Smooth muscle cell of the coronary artery (primary cell): ENCODE measurements at places on chromosomes 7 and 10. TPM values are rescaled to one million over a fixed set of nuclear protein-coding genes. Genes with fewer than 3 reads are reported as not detected.

VWC2 gene
- not detected in 2 replicates for total RNA-seq

GRM3 gene
- not detected in 2 replicates for total RNA-seq

NPFFR1 gene
- not detected in 2 replicates for total RNA-seq

HHEX gene
- under 0.01 and 7.7 TPM in 2 replicates for total RNA-seq

ZCCHC24 gene
- 16.7 and 17.6 TPM in 2 replicates for total RNA-seq

MSMB gene
- total RNA-seq: not detected in 2 replicates

CNNM2 gene
- total RNA-seq: 14.6 and 15.3 TPM in 2 replicates

EPHA1 gene
- not detected in 2 replicates for total RNA-seq

MTURN gene
- total RNA-seq: 10.4 and 29.6 TPM in 2 replicates

CHST15 gene
- total RNA-seq: 6.8 and 13.0 TPM in 2 replicates

LRRD1 gene
- under 0.01 TPM in 1 of 2 replicates, not detected in the other for total RNA-seq

SP8 gene
- not detected in 2 replicates for total RNA-seq

NOS3 gene
- 0.53 and 1.3 TPM in 2 replicates for total RNA-seq

ZNF92 gene
- 1.3 and 8.0 TPM in 2 replicates for total RNA-seq
